ENCODE measurements at places on chromosomes 5 and 9. TPM values are rescaled to one million over a fixed set of nuclear protein-coding genes. Genes with fewer than 3 reads are reported as not detected.

Gene LTC4S
- total RNA-seq, result 20.0 TPM

Gene RIGI
- total RNA-seq, result 4.9 TPM

Gene GPR150
- total RNA-seq, result 0.20 TPM

Gene GABRA1
- not detected for total RNA-seq

Gene NAIP
- 2.9 TPM for total RNA-seq

Gene OR4F3
- not detected for total RNA-seq

Gene SLC34A3
- not detected for total RNA-seq

Gene ACTBL2
- total RNA-seq, result not detected

Gene SPAG8
- total RNA-seq, result 1.4 TPM

Gene PCDHAC1
- total RNA-seq, result not detected

Gene ANXA6
- 254 TPM for total RNA-seq

Gene TERT
- total RNA-seq, result not detected

Gene IFNK
- not detected for total RNA-seq

Gene PCDHGA10
- total RNA-seq, result 8.7 TPM

Gene SMIM33
- total RNA-seq, result not detected

Gene CD14
- 1.3 TPM for total RNA-seq

Gene ELOVL7
- 0.12 TPM for total RNA-seq

Gene SOX30
- not detected for total RNA-seq

Gene SLC1A1
- total RNA-seq, result 16.2 TPM

Gene BRD8
- total RNA-seq, result 21.9 TPM

Gene NOTCH1
- 23.4 TPM for total RNA-seq

Gene NMUR2
- total RNA-seq, result not detected

Gene PCDHA3
- 0.10 TPM for total RNA-seq

Gene ZNF622
- total RNA-seq, result 31.7 TPM

Gene SLC25A2
- not detected for total RNA-seq

Gene SPRY4
- 19.6 TPM for total RNA-seq

Gene FSD1L
- 1.2 TPM for total RNA-seq

Gene TMEM215
- total RNA-seq, result not detected

Gene DNAJC18
- total RNA-seq, result 8.2 TPM

Gene DNM1
- total RNA-seq, result 5.6 TPM

Gene NUDT12
- total RNA-seq, result 7.8 TPM

Gene FBLL1
- 0.29 TPM for total RNA-seq

Gene SLC36A2
- total RNA-seq, result not detected

Gene GLRA1
- total RNA-seq, result not detected

Gene ZNF484
- 7.7 TPM for total RNA-seq

Gene FOXD4L3
- total RNA-seq, result 0.34 TPM

Gene HSPB3
- not detected for total RNA-seq

Gene PDE8B
- total RNA-seq, result not detected

Gene FREM1
- 0.19 TPM for total RNA-seq

Gene C9orf153
- not detected for total RNA-seq

Gene IL17B
- total RNA-seq, result not detected

Gene PTAR1
- total RNA-seq, result 26.1 TPM

Gene AQP7
- total RNA-seq, result 3.7 TPM

Gene ADAMTS16
- total RNA-seq, result not detected

Gene GGTA1
- total RNA-seq, result 1.1 TPM

Gene CCDC171
- 1.7 TPM for total RNA-seq

Gene LCN15
- total RNA-seq, result not detected

Gene KIAA0825
- total RNA-seq, result 5.7 TPM

Gene BSPRY
- not detected for total RNA-seq

Gene CEP120
- 10.2 TPM for total RNA-seq

Gene GABRA6
- total RNA-seq, result not detected

Gene CSF1R
- 0.15 TPM for total RNA-seq

Gene ZCCHC9
- total RNA-seq, result 19.6 TPM

Gene RXFP3
- not detected for total RNA-seq
